ENCODE measurements at places on chromosomes 16 and 17. TPM values are rescaled to one million over a fixed set of nuclear protein-coding genes. Genes with fewer than 3 reads are reported as not detected.

The NAGLU gene
- 75.8 TPM for total RNA-seq

The CCDC154 gene
- total RNA-seq, result 0.40 TPM

The KRTAP2-3 gene
- not detected for total RNA-seq

The WSCD1 gene
- total RNA-seq, result 0.35 TPM

The ZNF423 gene
- 0.03 TPM for total RNA-seq

The TSPAN10 gene
- total RNA-seq, result 70.6 TPM

The TAOK2 gene
- 28.6 TPM for total RNA-seq

The GPR179 gene
- total RNA-seq, result 0.05 TPM

The KIF18B gene
- 2.5 TPM for total RNA-seq

The CLEC19A gene
- total RNA-seq, result not detected

The KRT33A gene
- total RNA-seq, result not detected

The CACNG3 gene
- not detected for total RNA-seq
